ENCODE measurements at places on chromosomes 13 and 19.

DNA sequence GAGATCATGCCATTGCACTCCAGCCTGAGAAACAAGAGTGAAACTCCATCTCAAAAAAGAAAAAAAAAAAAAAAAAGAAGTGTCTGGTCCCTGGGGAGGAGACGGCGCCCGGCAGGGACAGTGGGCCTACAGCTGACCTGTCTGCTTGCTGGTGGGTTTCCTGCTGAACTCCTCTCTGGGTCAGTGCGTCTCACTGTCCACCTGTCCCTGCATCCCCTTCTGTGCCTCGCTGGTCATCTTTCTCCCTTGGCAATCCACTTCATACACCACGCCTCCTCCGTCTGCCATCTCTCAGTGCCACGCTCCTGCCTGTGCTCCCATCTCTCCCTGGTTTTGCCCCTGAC, 63.4 kb downstream of the ACSBG2 start:
- DNase-seq = no peak

GRCh38 chr13:19881641-19882040, 18.2 kb upstream of the ZMYM5 start:
- DNase-seq = no peak

- no peak for DNase-seq
These were observed 2.9 kb upstream of the CCDC9 start for GRCh38 chr19:47253467-47253881.

GRCh38 chr13:28077231-28077630, 23.1 kb downstream of the FLT3 start:
- no peak for DNase-seq

GRCh38 chr19:1266916-1267476, 2.1 kb upstream of the CIRBP start:
- DNase-seq = peak; percentile 80

- DNase-seq = no peak
These were observed 31.9 kb downstream of the SLC25A42 start for GRCh38 chr19:19095691-19096090.

DNA sequence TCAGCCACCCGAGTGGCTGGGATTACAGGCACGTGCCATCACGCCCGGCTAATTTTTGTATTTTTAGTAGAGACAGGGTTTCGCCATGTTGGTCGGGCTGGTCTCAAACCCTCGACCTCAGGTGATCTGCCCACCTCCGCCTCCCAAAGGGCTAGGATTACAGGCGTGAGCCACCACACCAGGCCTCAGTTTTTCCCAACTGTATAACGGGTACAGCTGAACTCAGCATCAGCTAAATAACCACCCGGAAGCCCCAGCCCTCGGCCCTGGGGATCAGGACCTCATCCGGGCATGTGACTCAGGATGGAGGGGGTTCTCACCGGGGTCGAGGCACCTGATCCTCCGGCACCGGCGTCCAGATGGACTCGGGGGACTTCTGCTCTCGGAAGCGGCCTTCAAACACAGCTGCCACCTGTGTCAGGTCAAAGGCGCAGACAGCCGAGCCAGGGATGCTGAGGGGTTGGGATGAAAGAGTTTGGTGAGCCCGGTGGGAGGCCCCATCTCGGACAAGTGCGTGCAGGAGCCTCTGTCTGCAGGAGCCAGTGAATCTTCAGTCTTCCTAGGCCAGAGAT, 8.9 kb downstream of the SEMA6B start:
- no peak for DNase-seq

DNA sequence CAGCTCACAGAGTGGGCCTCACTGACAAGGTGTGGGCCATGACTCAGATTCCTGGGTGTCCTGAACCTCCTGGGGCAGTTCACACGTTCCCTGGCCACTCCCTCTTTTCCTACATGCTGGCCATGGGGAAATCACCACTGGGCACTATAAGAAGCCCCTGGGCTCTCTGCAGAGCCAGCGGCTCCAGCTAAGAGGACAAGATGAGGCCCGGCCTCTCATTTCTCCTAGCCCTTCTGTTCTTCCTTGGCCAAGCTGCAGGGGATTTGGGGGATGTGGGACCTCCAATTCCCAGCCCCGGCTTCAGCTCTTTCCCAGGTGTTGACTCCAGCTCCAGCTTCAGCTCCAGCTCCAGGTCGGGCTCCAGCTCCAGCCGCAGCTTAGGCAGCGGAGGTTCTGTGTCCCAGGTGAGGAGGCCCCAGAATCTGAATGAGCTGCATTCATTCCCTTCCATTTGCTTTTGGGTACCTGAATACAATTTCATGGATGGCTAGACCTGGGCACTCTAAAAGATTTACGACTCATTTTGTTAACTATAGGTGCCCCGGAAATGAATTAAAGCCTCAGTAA, at the start of gene OLFM4:
Gene OLFM4, plus strand, starts transcription at position 177 of the 567 bp plus-strand sequence. Its CDS starts 24 bp downstream, at position 201.
- no peak for DNase-seq

DNA sequence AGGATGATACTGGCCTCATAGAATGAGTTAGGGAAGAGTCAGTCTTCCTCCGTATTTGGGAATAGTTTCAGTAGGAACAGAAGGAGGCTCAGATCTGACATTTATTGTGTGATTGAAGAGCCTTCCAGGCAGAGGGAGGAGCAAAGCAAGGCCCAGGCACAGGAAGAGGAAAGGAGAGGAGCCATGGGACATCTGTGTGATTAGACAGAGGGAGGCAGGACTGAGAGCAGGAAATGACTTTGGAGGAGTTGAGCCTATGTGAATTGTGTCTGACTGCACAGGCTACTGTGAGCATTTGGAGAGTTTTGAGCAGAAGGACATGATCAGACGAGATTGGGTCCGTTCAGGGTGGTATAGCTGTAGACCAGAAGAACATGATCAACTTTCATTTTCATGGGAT, 8.5 kb downstream of the SIGLEC7 start:
- no peak for DNase-seq

DNA sequence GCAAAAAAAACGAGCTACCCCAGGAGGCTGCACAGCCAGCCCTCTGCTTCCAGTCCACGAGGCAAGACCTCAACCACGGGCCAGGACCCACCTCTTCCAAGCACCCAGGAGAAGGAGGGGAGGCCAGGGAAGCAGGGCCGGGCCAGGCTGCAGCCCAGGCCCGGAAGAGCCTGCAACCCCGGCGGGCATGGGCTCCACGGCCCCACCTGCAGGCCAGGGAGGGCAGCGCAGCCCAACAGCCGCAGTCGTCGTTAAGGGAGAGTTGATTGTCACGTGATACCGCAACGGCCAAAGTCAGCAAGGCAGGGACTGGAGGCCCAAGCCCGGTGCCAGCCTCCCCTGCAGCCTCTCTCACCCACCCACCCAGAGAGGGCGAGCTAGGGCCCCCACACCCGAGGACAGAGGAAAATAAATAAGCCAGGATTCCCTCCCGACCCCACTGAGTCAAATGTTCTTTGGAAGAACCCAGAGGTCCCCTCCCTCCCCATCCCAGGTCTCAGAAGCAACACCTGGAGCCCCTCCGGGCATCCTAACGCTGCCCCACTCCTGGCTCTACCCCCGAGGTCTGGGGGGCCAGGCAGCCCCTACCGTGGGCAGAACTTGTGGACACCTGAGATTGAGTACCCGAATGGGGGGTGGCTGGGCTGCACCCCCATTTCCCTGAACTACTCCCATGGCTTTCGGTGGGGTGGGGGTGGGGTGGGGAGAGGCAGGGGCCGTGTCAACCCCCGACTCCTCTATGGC, 5.2 kb upstream of the REXO1 start:
- DNase-seq = peak; percentile 93

GRCh38 chr19:5093297-5093928, 124.5 kb downstream of the KDM4B start:
- no peak for DNase-seq

DNA sequence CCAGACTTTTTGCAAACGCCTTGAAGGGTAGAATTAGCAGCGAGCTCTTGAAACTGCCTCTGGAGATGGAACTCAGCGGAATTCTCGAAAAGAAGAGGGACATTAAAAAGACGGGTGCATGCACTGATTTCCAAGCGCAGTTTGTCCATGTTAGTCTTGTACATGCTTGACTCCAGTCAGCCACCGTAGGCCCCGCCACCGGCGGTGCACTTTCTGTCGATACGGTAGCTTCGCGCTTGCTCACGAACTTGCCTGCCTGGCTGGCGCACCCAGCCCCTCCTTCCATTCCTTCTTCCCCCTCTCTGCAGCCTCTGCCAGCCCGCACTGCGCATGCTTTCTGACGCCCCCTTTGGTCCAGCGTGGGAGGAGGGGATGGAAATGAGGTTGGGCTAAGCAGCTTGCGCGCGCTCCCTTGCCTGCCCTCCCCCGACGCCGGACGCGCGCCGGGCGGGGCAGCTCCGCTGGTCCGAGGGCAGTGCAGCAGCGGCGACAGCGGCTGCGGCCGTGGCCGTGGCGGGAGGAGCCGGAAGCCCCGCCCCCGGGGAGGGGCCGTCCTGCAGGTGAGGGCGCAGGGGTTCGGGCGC, at the start of gene ZNF575:
Gene ZNF575, plus strand, starts transcription at position 227 of the 584 bp plus-strand sequence. CDS start 1,235 bp downstream, outside the sequence.
- peak; percentile 95 for DNase-seq

DNA sequence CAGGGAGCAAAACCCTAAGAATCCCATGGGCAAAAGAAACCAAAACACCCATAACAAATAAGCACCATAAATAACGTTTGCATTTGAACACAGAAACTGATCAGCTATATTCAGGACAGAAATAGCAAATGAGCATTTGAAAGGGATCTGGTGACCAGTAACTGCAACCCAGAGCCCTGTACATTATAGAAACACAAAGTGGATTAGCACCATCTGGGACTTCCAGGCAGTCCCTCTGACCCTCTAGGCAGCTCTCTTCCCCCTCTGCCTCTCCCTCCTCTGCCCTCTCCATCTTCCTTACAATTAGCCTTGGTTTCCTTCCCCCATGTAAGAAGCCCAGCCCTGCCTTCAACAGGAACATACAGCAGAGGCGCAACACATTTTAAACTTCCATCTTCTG, 215.0 kb downstream of the DCLK1 start:
- DNase-seq = no peak

- no peak for DNase-seq
These were observed 1.5 kb upstream of the S1PR5 start for GRCh38 chr19:10518444-10519361.

GRCh38 chr19:19661675-19662251, 1.7 kb downstream of the ATP13A1 start:
- peak; percentile 70 for DNase-seq

GRCh38 chr19:45136507-45137178, 24.1 kb downstream of the NKPD1 start:
- DNase-seq = no peak

- peak; percentile 63 for DNase-seq
These were observed 182.0 kb upstream of the SERP2 start for GRCh38 chr13:44191504-44192171.

GRCh38 chr13:79549355-79550106, 68.6 kb downstream of the NDFIP2 start:
- no peak for DNase-seq

DNA sequence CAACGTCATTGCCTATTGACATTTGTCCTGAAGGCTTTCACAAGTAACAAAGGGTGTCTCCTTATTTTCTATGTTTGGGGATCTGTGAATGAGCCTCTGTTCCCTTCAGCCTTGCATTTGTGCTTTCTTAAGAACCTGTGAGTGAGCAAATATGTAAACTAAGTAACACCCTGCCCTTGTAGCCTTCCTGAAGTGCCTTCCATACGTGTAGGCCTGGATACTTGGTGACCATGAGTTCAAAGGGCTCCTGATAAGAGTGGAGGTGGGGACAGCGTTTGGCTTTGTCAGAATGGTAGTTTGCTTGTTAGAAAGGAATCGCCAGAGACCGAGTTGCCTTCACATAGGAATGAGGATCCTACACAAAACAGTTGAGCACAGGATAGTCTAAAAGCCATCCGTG, 14.5 kb upstream of the CCDC97 start:
- DNase-seq = no peak

GRCh38 chr19:35883882-35884281, 15.5 kb downstream of the APLP1 start:
- no peak for DNase-seq

DNA sequence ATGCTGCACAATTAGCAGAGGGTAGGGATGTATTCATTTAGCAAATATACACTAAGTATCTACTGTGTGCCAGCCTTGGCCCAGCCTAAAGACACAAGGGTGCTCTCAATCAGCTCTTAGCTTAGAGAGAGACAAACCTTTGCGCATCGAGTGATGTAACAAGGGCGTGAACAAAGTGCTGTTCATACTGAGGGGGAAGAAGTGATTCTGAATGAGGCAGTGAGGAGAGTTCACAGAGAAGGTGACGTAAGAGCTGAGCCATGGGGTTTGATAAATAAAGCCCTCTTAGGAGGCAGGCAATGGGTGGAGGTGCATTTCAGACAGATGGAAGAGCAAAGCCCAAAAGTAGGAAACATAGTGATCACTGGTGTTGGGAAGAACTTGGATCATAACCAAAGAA, 68.5 kb downstream of the FLT1 start:
- DNase-seq = no peak

DNA sequence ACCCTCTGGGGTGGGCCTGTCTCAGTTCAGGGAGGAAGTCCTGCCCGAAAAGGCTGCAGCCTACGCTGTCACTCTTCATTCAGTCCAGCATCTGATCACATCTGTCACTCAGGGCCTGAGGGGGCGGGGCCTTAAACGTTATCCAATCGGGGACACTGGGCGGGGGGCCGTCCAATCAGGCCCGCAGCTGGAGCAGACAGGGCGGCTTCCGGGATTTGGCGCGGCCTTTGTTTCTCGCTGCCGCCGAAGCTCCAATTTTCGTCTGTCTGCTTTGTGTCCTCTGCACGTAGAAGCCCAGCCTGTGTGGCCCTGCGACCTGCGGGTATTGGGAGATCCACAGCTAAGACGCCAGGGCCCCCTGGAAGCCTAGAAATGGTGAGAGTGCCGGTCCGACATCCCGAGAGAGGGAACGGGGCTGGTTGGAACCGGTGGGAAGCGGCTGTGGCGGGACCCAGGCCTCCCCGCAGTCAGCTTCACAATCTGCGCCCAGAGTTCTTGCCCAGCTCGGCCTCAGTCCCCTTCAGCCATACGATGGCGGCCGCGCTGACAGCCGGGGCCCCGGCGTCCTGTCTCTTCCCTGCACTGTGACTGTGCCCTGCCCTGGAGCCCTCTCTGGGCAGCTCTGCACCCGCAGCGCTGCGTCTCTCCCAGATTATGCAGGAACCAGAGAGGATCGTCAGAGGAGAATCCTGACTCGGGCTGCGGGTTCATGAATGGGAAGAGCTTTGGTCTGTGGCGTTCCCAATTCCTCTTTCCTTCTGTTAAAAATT, at the start of gene ZNF730:
Gene ZNF730, plus strand, starts transcription at position 224 of the 770 bp plus-strand sequence. Its CDS starts 149 bp downstream, at position 373.
- DNase-seq = peak; percentile 90

DNA sequence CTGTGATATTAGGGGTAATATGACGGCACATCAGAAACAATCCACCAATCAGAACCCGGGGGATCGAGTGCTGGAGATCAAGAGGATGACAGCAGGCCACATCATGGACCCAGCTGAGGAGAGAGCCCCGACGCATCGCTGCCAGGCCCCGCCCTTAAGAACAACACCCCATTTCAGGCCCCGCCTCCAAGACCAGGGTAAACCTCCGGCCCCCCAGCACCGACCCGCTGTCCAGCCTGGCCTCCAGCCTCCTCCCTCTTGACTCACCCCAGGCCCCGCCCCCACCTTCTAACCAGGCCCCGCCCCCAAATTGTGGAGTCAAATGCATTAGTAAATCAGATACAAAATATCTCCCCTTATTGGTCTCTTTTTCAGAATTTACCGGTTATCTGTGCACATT, 4.7 kb upstream of the ZNF611 start:
- no peak for DNase-seq

Measured in activated CD4-positive, alpha-beta T cell treated with anti-CD3 and anti-CD28 coated beads for 36 hours (primary cell).